Endothelial cell (in vitro differentiated cells): ENCODE measurements at places on chromosomes 11 and 22.

GRCh38 chr11:46611526-46612304 lies 5.3 kb downstream of the HARBI1 start:
- DNase-seq: no peak

DNA sequence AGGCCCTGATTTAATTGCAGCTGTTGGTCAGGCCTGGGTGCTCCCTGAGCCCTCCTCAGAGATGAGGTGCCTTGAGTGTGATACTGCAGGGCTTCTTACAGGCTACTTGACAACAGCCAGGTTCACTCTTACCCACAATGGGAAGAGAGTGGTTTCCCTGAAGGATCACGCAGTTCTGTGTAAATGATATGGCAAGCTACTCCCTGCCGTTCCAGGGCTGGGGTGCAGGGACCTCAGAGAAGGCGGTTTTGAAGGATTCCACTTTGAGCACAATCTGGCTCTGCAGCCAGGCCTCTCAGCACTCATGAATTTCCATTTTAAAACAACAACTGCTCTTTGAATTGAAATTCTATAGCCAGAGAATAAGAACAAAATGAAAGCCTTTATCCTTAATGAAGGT lies 92.9 kb downstream of the SLC17A6 start:
- no peak for DNase-seq

DNA sequence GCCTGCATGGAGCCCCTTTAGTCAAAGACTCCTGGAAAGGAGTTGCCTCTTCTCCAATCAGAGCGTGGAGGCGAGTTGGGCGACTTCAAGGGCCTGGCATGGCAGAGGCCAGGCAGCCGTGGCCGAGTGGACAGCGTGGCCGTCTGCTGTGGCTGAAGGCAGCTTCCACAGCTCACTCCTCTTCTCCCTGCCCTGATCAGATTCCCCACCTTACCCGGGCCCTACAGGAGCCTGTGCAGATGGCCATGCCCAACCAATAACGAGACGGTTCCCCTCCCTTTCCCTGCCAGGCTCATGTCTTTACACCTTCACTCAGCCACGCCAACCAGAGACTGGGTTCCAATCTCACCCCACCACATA lies 20.0 kb upstream of the SLC22A12 start:
- no peak for DNase-seq

DNA sequence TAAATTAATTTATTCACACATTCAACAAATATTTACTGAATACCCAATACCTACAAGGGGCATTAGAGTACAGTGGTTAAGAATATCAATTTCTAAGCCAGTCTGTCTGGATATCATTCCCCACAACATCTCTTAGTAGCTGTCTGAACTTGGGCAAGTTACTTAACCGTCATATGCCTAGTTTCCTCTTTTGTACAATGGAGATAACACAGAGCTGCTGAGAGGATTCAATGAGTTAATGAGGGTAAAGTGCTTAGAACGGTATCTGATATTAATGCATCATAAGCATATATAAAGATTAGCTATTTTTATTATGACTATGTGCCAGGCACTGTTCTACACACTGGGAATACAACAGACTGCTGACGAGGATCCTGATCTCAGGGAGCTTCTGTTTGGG lies 116.4 kb downstream of the APOL5 start:
- no peak for DNase-seq

DNA sequence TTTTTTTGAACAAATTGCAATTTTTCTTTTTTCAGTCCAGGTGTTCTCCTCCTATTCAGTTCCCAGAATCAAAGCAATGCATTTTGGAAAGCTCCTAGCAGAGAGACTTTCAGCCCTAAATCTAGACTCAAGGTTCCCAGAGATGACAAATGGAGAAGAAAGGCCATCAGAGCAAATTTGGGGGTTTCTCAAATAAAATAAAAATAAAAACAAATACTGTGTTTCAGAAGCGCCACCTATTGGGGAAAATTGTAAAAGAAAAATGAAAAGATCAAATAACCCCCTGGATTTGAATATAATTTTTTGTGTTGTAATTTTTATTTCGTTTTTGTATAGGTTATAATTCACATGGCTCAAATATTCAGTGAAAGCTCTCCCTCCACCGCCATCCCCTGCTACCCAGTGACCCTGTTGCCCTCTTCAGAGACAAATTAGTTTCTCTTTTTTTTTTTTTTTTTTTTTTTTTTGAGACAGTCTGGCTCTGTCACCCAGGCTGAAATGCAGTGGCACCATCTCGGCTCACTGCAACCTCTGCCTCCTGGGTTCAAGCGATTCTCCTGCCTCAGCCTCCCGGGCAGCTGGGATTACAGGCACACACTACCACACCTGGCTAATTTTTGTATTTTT lies 6.2 kb upstream of the UBE4A start:
- no peak for DNase-seq

DNA sequence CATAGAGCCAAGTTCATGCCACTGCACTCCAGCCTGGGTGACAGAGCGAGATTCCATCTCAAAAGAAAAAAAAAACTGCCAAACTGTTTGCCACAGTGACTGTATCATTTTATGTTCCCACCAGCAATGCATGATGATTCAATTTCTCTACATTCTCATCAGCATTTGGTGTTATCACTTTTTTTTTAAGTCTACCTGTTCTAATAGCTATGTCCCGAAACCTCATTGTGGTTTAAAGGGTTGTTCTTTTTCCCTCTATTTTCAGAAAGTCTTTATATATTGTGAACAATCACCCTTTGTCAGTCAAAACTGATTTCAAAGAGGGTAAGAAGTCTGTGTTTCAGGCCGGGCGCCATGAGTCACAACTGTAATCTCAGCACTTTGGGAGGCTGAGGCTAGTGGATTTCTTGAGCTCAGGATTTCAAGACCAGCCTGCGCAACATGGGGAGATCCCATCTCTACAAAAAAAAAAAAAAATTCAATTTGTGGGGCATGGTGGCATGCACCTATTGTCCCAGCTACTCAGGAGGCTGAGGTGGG lies 14.8 kb upstream of the FAM168A start:
- no peak for DNase-seq

DNA sequence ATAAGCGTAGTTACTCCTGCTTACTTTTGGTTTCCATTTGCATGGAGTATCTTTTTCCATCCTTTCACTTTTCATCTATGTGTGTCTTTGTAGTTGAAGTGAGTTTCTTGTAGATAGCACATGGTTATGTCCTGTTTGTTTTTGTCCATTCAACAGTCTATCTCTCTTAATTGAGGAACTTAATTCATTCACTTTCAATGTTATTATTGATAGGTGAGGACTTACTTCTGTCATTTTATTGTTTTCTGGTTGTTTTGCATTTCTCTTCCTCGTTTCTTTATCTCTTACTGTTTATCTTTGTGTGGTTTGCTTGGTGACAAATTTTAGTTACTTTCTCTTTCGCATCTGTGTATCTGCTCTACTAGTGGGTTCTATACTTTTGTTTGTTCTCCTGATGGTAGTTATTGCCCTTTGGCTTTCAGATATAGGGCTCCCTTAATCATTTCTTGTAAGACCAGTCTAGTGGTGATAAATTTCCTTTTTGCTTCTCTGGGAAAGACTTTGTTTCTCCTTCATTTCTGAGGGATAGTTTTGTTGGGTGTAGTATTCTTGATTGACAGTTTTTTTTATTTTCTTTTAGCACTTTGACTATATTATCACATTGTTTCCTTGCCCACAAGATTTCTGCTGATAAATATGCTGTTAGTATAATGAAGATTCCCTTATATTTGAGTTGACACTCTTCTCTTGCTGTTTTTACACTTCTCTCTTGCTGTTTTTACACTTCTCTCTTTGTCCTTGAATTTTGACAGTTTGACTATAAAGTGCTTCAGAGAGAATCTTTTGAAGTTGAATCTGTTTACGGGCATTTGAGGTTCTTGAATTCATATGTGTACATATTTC lies 9.0 kb upstream of the RAG1 start:
- DNase-seq: no peak

DNA sequence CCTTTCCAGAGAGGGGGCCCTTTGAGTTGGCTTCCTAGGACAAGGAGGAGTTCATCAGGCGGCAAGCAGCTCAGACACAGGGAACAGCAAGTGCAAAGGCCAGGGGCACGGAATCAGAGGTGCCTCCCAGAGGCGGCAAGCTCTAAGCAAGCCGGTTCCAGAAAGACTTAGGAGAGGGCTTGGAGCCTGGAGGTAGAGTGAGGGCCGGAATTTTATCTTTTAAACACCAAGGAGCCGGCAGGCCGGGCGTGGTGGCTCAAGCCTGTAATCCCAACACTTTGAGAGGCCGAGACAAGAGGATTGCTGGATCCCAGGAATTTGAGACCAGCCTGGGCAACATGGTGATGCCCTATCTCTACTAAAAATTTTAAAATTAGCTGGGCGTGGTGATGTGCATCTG lies 26.6 kb downstream of the FADD start:
- DNase-seq: no peak

GRCh38 chr22:32103658-32104315 lies 55.3 kb downstream of the C22orf42 start:
- DNase-seq: no peak

DNA sequence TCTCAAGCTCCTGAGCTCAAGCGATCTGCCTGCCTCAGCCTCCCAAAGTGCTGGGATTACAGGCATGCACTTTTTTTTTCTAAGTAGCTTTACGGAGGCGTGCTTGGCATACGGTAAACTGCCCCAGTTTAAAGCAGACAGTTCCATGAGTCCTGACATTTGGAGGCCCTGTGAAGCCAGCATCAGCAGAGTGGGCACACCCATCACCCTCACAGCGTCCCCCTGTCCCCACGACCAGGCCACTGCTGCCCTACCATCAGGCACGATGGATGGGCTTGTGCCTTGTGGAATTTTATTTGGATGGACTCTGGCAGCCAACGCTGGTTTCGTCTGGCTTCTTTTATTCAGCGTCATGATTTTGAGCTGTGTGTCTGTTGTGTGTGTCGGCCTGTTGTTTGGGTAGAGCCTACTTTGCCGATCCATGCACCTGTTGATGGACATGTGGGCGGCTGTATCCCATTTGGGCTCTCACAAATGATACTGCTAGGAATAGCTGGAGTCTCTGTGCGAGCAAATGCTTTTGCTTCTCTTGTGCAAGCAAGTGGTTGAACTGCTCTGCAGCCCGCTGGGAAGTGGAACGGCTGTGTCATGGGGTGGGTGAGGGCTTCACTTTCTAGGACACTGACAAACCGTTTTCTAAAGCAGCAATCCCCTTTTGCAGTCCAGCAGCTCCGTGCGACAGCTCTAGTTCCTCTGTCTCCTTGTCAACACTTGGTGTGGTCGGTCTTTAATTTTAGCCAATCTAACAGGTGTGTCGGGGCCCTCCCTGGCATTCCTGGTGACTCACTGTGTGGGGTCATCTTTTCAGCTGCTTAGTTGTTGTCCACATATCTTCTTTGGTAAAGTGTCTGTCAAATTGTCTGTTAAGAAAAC lies 23.8 kb downstream of the KCNQ1 start:
- DNase-seq: no peak

DNA sequence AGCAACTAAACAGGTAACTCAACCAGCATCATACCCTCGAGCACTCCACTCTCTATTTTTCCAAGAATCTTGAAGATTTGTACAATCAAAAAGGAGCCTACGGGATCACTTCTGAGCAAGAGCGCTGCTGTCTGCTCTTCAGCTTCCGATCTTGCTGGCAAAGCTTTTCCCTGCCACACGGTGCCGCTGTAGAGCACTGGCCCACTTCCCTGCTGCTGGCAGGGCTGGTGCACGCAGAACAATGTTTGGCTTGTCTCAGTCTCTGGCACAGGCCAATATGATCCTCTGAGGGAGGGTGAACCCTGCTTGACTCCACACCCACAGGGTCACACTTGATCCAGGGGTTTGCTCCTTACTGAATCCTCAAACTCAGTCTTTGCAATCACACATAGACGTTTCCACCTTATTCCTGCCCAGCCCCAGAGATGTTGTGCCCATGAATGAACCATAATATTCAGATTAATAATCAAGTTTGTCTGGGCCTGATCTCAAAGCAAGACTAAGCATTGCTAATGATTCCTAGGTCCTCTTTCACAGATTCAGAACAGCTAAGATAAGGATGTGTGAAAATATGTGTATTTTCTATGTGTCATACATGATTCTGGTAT lies 536.6 kb downstream of the SOX6 start:
- peak; percentile 74 for DNase-seq

DNA sequence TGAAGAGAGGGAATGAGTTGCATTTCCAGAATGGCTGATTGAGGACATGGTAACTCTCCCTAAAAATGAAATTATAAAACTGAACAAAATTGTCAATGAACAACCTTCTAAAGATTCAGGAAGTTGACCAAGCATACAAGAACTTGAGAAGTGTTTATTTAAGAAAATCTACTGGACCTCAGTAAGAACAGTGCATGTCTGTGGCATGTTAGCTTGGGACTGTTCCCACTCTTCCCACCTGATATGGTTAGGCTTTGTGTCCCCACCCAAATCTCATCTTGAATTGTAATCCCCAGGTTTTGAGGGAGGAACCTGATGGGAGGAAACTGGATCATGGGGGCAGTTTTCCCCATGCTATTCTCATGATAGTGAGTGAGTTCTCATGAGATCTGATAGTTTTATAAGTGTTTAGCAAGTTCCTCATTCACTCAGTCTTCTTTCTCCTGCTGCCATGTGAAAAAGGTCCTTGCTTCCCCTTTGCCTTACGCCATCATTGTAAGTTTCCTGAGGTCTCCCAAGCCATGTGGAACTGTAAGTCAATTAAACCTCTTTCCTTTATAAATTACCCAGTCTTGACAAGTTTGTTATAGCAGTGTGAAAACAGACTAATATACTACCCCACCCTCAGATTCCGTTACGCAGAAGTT lies 15.4 kb downstream of the MS4A13 start:
- no peak for DNase-seq

- no peak for DNase-seq
These were observed 191.9 kb upstream of the DDI1 start for GRCh38 chr11:103844327-103845215.

DNA sequence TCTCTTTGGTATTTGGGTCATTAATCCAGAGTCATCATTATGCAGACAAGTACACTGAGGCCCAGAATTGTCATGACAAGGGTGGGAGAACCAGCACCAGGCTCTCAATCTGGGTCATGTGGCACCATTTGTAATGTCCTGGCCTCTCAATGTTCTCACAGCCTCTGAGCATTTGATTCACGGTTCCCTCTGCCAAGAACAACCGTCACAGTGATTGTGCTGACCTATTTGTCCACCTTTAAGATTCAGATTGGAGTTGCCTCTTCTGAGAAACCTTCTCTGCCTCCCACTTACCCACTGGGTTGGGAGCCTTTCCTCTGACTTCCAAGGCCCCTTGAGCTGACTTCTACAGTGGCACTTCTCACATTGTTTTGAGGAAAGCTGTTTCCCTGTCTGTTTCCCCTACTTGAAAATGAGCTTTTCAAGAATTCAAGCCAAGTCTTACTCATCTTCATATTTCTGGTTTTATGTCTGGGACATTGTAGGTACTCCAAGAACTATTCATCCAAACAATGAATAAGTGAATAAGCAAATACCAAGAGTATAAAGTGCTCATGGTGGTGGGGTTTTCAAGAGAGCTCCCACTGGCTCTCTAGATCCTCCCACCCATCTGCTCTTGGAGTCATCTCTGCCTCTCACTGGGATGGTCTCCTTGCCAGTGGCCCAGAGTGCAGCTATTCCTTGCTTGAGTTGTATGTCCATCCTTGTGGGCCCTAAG lies 126.4 kb upstream of the E2F8 start:
- no peak for DNase-seq

DNA sequence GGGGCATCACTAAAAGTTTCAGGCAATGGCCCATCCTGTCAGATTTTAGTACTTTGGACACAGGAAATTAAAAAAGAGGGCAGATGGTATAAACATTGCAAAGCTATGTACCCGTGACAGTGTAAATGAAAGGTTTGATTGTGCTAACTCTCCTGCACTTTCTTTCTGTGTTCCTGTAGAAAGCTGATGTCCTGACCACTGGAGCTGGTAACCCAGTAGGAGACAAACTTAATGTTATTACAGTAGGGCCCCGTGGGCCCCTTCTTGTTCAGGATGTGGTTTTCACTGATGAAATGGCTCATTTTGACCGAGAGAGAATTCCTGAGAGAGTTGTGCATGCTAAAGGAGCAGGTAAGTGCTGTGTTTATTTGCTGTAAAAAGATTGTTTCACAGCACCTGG lies 10.3 kb downstream of the CAT start:
- no peak for DNase-seq
